ENCODE measurements at places on chromosomes 12 and 14.

DNA sequence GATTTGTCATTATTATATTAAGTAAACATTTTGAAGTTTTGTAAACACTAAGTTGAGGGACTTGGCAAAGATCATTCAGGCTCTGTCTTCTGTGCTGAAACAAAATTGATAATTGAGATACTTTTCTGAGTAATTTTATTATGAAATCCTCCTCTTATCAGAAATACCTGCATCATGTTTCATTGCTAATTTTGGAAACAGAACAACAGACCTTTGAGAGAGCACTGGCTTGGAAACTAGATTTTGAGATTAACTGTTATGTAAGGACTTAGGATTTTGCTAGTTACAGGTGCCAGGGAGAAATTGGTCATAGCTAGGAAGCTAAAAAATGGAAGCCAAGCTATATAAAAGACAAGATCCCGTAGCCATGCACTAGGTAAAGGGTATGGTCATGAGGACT, 201.7 kb upstream of the DCN start:
- no peak for DNase-seq

DNA sequence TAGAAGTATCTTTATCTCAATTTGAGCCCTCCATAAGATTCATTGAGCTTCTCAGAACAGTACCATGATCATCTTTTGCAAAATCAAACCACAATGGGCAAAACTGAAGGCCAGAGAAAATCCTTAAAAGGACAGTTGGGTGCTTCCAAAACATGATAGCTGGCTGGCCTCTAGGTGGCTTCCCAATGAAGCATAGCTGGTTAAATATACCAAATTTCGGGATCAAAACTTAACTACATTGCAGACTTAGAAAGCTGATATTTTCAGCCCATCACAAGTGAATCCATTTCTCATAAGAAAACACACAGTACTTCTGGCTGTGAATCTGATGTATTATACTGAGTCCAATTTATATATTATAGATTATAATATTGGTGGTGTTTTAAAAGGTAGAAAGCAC, 15.3 kb upstream of the PIK3C2G start:
- DNase-seq: no peak

DNA sequence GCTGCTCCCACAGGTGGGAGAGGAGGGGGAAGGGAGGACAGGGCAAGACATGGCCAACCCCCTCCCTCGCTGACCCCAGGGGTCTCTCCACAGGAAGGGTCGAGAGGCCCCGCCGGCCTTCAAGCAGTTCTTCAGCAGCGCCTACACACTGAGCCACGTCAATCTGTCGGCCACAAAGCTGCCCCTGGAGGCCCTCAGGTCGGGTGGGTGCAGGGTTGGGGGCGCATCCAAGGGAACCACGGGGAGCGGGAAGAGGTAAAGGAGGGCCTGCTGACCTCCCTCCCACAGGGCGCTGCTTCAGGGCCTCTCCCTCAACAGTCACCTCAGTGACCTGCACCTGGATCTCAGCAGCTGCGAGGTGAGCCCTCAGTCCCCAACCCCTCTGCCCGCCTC, 6.1 kb downstream of the CARMIL3 start:
- DNase-seq: no peak

GRCh38 chr14:103561381-103562178, 877 bp downstream of the BAG5 start:
- DNase-seq: peak; percentile 75

DNA sequence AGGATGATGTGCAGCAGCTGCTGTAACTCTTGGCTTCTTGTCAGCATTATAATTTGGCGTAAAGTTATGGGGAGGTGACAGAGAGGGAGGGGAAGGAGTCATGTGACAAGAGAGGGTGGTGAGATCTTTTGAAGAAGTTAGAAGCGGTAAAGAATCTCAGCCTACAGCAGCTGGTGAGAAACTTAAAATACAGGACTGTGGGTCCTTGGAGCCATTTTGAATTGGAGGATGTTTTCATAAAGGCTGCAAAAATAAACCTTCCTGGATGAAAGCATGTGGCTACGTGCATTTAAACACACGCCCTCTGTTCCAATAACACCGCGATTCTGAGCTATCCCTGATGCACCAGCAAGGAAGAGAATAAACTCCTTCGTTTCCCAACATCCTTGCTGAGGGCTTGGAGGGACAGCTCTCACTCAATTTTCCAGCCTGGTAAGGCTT, 133.7 kb downstream of the TMEM30B start:
- no peak for DNase-seq

GRCh38 chr14:23177181-23177580, 6.3 kb downstream of the SLC7A8 start:
- DNase-seq: no peak

DNA sequence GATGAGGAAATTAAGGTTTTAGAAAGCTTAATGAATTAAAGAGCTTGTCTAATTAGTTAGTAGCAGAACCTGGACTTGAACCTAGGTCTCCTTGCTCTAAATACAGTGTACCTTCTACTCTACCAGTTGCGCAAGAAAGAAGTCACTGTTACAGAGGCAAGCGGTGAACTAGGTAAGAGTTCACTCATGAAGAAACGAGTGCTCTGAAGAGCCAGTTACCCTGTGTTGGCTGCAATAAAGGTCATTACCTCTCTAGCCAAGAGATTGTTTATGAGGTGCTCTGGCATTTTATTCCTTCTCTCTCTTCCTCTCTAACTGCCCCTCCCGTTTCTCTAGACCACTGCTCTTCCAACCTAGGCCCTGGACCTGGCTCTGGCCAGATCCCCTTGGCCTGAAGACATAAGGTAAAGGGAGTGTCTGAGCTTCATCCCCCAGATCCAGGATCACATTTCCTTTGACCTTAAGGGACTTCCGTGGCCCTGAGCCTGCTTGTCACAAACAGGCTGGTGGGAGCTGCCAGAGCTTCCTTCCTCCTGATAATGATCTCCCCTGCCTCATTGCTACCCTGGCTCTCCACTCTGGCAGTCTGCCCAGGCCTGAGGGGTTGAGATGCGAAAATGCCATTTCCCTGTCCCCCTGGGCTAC, 1.9 kb downstream of the RNASE7 start:
- DNase-seq: no peak

DNA sequence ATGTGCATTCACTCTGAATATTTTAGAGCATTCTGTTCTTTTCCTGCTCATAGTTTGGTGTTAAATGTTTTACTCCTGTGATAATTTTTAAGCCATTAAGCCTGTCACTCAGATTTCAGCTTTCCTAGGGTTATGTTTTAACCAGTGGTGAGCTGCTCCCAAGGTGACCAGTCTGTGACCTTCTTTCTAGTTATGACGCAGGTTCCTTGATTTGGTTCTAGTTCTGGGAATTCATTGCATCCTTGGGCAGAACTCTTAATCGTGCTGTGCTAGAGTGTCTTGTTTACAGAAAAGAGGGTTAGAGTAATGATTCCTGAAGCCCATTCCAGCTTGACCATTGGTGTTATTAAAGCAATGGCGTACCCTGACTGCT, 2.2 kb downstream of the GABARAPL1 start:
- DNase-seq: no peak

DNA sequence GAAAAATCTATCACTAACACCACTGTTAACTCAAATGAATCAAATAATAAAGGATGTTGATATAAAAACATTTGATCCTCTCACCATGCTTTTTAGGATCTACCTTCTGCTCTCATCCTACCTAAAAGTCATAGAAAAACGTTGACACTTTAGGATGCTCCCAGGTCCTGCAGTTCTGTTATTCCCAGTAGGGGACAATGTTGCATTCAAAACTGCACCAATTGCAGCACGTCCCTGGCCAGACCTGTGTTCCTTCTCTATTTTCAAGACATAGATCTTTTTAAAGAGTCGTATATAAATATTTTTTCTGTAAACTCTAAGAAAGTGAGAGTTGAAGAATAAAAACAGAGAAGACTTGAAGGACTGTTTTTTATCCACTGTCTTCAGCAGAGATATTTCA, 8.8 kb downstream of the AICDA start:
- peak; percentile 57 for DNase-seq

- DNase-seq: no peak
These were observed 164.6 kb upstream of the SLC16A7 start for GRCh38 chr12:59431266-59431665.

- no peak for DNase-seq
These were observed 330.5 kb downstream of the RGS6 start for GRCh38 chr14:72262771-72263170.

DNA sequence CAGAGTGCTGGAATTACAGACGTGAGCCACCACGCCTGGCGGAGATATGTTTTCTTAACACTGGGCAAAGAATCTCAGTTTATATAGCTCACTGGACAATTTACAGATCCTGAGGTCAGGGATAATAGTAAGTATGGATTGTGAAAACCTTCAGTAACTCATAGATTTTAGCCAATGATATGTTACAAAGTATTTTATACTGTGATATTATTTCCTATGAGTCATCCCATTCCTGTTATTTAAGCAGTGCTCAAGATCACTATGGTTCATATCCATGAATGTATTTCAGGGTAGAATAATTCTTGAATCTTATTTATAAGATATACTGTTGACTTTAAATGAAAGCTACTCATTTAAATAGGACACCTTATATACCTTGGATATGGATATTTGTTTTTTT, 107.2 kb downstream of the RAD51B start:
- no peak for DNase-seq

DNA sequence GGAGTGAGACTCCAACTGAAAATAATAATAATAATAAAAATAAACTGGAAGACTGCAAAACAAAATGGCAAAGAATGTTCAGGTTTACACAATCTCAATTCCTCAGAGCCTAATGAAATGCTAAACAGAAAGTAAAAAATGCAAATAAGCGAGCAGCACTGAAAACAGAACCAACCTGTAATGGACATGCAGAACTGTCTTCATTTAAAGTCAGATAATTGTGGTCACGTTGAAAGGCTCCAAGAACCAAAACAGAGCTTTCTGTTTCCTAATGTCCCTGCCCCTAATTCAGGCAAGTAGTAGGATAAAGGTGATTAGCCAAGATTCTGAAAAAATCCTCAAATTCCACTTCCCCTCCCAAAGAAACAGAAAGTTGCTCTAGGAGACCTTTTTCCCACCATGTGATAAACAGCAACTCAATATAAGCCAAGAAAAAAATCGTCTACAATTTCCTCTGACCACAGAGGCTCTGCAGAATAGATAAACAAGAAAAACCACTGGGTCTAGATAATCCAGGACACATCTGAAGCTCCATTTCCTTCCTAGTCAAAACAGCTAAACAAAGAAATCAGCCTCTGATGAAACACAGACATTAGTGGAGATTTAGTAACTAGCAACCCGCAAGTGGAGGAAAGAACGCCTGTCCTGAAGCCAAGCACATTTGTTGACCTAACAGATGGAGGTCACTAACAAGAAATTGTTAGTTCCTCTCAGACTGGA, 3.0 kb downstream of the MIS18BP1 start:
- DNase-seq: peak; percentile 36

- no peak for DNase-seq
These were observed 41.8 kb upstream of the PPP2R5C start for GRCh38 chr14:101719708-101720107.

DNA sequence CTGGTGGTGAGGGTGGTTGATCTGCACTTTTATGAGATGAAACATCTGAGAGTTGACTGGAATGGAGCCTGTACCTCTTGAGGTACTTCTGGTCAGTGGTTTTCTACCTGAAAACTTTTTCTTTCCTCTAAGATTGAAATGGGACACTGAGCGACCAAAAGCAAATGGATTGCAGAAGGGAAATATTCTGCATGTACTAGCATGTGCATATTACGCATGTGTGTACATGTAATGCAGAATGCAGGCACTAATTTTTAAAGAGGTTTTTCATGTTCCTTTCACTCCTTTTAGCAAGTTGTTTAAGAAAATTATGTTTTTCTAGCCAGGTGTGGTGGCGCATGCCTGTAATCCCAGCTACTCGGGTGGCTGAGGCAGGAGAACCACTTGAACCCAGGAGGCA, 28.7 kb upstream of the EID3 start:
- no peak for DNase-seq

- no peak for DNase-seq
These were observed 1.5 kb downstream of the BCL2L14 start for GRCh38 chr12:12072064-12072760.

DNA sequence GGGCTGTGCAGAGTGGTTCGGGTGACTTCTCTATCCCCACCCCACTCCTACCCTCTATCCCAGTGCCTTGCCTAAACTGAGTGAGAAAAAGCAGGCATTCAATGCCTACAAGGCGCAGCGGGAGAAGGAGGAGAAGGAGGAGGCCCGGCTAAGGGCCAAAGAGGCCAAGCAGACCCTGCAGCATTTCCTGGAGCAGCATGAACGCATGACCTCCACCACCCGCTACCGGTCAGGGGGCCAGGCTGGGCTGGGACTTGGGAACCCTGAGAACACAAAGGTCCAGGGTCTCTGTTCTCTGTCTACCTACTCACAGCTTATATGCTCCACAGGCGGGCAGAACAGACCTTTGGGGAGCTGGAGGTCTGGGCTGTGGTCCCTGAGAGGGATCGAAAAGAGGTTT, 11.7 kb downstream of the PRPF40B start:
- DNase-seq: no peak

DNA sequence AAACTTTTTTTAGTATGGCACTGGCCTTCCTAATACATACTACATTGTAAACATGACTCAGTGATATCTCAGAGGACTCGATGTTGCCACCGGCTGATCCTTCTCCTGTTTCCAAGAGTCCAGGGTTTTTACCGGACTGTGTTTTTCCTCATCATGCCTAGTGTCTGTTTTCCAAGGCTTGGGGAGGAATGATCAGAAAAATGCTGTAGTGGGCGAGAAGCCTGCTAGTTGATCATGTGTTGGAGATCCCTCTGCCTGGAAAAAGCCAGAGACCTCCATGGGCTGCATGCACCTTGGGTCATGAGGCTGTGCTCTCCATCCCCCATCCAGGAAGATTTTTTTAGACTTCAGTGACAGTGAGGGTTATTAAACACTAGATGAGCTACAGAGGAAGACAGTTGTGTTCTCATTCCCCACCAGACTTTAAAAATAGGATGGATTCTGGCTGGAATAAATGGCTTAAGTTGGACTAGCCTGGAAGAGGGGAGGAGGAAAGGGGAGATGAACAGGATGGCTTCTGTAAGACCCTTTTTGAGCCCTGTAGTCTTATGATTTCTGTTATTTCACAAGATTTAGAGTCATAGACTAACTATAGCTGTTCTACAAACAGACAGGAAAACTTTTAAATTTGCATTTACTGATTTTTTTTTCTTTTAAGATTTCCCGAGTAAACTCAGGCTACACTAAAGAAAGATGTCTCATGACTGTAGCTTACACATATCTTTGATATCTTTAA, 145.7 kb downstream of the SAMD4A start:
- no peak for DNase-seq

GRCh38 chr14:89012282-89013097, 188.0 kb downstream of the TTC8 start:
- DNase-seq: no peak

GRCh38 chr12:105296116-105297089, 34.1 kb upstream of the C12orf75 start:
- DNase-seq: no peak

- DNase-seq: no peak
These were observed 73.9 kb upstream of the HIF1A start for GRCh38 chr14:61621444-61621843.

- DNase-seq: no peak
These were observed 99.3 kb upstream of the GPHB5 start for GRCh38 chr14:63418020-63418419.

- no peak for DNase-seq
These were observed 234.4 kb upstream of the DAAM1 start for GRCh38 chr14:58954052-58954451.
